HEK293T (cell line): ENCODE measurements at places on chromosomes 6 and 20.

DNA sequence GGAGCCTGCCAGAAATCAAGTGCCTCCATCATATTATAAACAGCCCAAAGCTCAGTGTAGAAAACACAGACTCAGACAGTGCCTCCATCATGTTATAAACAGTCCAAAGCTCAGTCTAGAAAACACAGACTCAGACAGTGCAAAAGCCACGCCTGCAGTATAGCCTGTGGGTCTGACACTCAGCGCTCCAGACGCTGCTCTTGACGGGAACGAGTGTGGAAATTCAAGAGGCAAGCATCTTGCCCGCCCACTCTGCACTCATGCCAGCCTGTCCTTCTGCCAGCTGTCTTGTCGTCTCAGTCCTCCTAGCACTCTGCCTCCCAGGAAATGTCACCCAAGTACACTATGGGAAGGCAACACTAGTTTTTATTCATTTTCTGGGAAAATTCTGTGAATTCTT is 274.2 kb upstream of the CDH4 start:
- no peak for DNase-seq

DNA sequence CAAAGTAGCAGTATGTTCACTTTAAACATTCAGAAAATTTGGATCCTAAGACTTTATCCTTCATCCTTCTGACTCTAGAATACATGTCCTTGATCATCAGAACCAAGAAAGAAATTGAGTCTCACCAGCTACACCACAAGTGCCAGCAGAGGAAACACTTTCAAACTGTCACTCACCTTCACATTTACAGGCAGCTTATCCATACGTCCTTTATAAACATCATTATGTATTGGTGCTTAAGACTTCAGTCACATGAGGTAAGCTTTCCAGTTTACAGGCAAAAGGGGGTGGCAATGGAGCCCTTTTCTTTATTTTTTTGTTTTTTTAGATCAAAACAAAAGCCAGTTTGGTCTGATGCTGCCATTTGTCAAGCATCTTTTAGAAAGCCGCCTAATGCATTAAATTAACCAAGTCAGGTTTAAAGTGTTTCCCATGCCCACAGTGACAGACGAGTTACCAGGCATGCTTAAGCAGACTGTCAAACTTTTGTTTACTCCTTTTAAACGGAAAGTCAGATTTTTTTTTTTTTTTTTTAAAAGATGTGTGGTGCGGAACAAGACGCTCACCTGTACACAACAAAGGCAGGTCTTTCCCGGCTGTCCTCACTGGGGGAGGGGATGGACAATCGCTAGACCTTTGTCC is 952 bp upstream of the BRPF3 start:
- DNase-seq, result no peak

DNA sequence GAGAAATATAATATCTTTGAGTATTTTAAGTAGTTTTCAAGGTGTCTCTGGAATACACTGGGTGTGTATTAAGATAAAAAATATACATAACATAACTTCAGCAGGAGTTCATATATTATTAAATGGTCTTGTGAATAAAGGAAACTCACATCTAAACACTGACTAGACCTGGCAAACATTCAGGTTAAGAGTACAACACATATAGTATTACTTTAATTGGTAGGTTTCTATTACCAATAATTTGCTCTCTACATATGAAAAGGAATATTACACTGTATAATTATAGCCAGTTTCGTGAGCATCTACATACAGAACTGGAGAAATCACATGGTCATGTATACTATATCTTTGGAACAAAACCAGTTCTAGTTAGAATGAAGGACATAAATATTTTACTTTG is 8.7 kb downstream of the NCOA5 start:
- no peak for DNase-seq

DNA sequence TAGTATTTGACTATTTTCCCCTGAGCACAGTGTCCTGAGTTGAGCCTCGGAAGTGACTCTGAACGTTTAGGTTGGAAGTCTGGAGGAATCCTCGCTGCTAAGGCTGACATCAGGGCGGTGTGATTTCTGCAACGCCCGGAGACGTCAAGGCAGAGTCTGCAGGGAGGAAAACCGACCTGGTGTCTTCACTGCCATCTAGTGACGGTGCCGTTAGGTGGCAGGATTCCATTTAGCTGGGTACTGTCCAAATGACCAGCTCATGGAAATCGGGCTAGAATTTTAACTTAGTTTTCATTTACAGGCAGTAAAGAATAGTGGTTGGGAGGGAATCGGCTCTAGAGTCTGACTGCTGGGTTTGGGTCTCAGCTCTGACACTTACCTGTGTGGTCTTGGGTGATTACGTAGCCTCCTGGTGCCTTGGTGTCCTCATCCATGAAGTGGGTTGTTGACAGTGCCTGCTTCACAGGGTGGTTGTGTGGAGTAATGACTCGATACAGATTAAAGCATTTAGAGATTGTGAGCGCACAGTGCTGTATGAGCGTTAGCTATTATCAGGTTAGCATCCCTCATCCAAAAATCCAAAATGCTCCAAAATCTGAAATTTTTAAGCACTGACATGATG is 35.0 kb downstream of the FOXF2 start:
- DNase-seq, result peak; percentile 81

GRCh38 chr20:2907519-2907918 is 34.2 kb downstream of the PTPRA start:
- no peak for DNase-seq

DNA sequence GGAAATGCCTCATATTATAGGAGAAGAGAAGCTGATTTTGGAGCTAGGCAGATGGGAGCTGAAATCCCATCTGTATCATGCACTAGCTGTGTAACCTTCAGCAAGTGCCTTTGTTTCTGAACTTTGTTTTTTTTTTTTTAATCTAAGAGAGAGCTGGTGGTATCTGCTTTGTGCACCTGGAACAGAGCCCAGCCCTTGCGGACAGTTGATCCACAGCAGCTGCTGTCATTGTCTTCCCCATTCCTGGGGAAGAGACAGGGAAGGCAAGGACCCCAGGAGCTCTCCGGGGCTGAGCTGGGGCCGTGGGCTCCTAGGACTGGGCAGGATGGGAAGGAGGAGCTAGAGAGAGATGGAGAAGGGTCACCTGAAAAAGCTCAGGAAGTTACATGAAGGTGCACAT is 92.1 kb downstream of the SYNJ2 start:
- no peak for DNase-seq

- no peak for DNase-seq
Observed at GRCh38 chr20:10629946-10630650, 43.7 kb downstream of the JAG1 start.

DNA sequence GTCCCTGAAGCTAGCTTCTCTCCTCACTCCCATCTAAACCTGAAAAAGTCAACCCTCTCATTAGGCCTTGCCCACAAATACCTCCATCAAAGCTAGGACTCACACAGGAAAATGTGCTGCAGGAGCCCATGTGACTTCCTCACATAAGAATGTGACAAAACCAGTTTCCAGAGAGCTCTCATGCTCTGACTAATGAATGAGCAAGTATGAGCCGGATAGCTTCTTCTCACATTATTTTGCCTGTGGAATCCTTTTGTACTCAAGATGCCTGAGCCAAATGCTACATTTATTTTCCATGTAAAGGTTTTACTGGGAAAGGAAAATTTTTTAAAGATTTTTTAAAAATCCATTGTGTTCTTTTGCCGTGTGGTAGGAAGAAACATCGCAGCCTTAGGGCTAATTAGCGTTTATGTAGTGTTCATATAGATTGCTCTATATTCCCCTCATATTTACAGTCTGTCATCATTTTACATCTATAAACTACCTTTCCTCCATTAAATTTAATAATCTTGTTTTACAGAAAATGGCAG is 68.6 kb upstream of the CCN6 start:
- no peak for DNase-seq
